ENCODE measurements at places on chromosomes 2 and 18. TPM values are rescaled to one million over a fixed set of nuclear protein-coding genes. Genes with fewer than 3 reads are reported as not detected.

DNA sequence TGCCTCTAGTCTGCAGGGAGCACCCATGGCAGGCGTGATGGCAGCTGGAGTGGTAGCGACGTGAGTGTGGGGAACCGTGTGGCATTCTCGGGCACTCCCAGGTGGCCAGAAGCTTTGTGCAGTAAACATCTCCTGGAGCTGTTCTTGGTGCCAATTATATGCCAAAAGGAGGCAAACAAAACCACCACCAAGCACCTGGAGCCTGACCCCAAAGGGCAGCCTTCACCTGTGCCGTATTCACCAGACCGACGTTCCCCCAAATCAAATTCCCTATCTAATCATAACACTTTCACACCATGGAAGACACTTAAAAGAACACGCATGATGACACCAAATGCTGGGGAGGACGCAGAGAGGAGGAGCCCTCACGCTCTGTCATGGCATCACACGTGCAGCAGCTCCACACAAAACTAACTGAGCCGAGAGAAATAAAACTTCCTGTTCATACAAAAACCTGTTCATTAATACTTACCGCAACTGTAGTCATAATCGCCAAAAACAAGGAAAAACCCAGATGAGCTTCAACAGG, 123.6 kb downstream of the EIPR1 start:
- H3K36me3 ChIP-seq = no peaks in the 10 kb centered on the region
- H3K4me3 ChIP-seq = no peak overlapping the region
- no peaks in the 10 kb centered on the region for H3K4me1 ChIP-seq
- H3K27me3 ChIP-seq = no peaks in the 10 kb centered on the region

Gene GRHL1
- total RNA-seq = 6.6 TPM

DNA sequence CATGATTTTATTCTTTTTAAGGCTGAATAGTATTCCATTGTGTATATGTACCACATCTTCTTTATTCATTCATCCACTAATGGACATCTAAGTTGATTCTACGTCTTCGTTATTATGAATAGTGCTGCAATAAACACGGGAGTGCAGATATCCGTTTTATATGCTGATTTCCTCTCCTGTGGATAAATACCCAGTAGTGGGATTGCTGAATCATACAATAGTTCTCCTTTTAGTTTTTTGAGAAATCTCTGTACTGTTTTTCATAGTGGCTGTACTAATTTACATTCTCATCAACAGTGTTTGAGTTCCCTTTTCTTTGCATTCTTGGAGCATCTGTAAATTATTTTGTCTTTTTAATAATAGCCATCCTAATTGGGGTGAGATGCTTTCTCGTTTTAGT, 114.5 kb downstream of the RGPD3 start:
- no peak for DNase-seq
- no peaks in the 10 kb centered on the region for H3K36me3 ChIP-seq
- H3K27me3 ChIP-seq = no peaks in the 10 kb centered on the region
- no peak overlapping the region for H3K27ac ChIP-seq

Gene IL1R1
- 34.6 TPM for total RNA-seq

GRCh38 chr2:211367711-211368110, 811.3 kb downstream of the CPS1 start:
- no peaks in the 10 kb centered on the region for H3K36me3 ChIP-seq
- H3K27ac ChIP-seq = no peak overlapping the region
- H3K27me3 ChIP-seq = no peaks in the 10 kb centered on the region
- DNase-seq = no peak

Data from Peyer's patch (tissue), 4 donors.